ENCODE measurements at places on chromosomes 13 and 19.
A peak's percentile ranks its signal among the peaks of the same experiment; 100 is the strongest.

DNA sequence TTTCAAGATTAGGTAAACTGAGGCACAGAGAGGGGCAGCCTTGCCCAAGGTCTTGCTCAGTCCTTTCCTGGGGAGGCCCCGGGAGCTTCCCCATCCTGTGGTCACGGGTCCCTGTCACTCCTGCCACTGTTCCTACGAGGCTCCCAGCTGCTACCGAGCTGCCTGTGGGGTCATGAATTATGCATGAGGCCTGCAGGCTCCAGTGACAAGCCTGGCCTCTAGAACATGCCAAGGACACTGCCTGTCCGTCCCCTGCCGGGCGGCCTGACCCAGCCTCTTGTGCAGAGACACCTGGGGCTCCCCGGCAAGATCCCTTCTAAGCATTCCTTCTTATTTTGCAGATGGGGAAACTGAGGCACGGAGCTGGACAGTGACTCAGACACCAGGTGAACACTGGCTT lies 2.7 kb downstream of the FCHO1 start:
- H3K36me3 ChIP-seq: peaks cover 50% of the 10 kb centered on the region
- H3K27ac ChIP-seq: no peak overlapping the region
- DNase-seq: no peak
- no peak overlapping the region for H3K4me3 ChIP-seq
- H3K4me1 ChIP-seq: peaks cover 42% of the 10 kb centered on the region

DNA sequence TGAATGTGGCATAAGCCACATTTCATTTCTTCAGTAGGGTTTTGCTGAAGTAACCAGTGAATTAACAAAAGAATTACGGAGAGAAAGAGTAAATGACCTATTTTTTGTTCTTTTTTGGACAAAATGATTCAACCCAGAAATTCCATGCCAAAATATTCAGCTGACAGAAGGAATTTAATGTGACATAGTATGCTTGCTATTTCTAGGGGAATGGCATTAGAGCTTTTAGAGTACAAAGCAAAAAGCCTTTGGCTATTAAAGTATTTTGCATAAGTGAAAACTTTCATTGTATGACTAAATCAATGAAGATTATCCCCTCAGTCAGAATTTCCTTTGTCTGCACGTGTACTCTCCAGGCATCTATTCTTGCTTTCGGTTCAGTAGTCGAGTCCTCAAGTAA lies 465.3 kb downstream of the COG6 start:
- no peak overlapping the region for H3K27ac ChIP-seq
- peaks cover 13% of the 10 kb centered on the region for H3K4me1 ChIP-seq
- DNase-seq: no peak
- H3K4me3 ChIP-seq: no peak overlapping the region
- H3K36me3 ChIP-seq: peaks cover 2% of the 10 kb centered on the region

- H3K27ac ChIP-seq: no peak overlapping the region
- H3K36me3 ChIP-seq: no peaks in the 10 kb centered on the region
- H3K4me1 ChIP-seq: peaks cover 27% of the 10 kb centered on the region
- no peaks in the 10 kb centered on the region for H3K27me3 ChIP-seq
- H3K4me3 ChIP-seq: peak overlapping the region; percentile 71
Measured at GRCh38 chr19:12783849-12784393, 7.4 kb upstream of the JUNB start.

DNA sequence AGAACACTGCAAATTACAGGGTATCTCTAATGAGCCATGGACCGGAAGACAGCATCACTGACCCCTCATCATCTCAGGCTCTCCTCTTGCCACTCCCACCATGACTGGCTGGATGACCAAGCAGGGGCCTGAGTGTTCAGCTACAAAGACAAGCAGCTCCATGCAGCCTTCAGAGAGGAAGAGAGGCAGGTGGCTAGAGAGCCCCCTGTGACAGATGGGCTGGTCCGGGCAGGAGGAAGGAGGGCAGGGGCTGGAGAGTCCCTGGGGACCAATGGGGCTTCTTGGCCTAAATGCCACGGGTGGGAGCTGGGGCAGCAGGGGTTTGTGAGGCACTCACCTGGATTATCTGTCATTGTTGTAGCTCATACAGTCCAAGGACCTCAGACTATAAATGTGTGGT lies 12.8 kb upstream of the RASA3 start:
- H3K27me3 ChIP-seq: peaks cover 17% of the 10 kb centered on the region
- peaks cover 10% of the 10 kb centered on the region for H3K36me3 ChIP-seq

- H3K27me3 ChIP-seq: no peaks in the 10 kb centered on the region
- no peak overlapping the region for H3K4me3 ChIP-seq
- no peak overlapping the region for H3K27ac ChIP-seq
- H3K4me1 ChIP-seq: no peaks in the 10 kb centered on the region
- H3K36me3 ChIP-seq: no peaks in the 10 kb centered on the region
Measured at GRCh38 chr13:104809483-104809882, 1726.0 kb downstream of the EFNB2 start.

DNA sequence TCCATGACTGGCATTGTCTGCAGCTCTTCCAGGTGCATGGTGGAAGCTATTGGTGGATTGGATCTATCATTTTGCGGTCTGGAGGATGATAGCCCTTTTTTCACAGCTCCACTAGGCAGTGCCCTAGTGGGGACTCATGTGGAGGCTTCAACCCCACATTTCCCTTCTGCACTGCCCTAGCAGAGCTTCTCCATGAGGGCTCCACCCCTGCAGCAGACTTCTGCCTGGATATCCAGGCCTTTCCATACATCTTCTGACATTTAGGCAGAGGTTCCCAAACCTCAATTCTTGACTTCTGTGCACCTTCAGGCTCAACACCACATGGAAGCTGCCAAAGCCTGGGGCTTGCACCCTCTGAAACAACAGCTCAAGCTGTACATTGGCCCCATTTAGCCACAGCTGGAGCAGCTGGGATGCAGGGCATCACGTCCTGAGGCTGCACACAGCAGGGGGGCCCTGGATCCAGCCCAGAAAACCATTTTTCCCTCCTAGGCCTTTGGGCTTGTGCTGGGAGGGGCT lies 800.2 kb upstream of the MIR17HG start:
- no peak for DNase-seq
- no peaks in the 10 kb centered on the region for H3K36me3 ChIP-seq
- H3K27me3 ChIP-seq: no peaks in the 10 kb centered on the region

GRCh38 chr13:113110048-113110851 lies 4.7 kb downstream of the F7 start:
- H3K36me3 ChIP-seq: no peaks in the 10 kb centered on the region
- no peak for DNase-seq
- no peaks in the 10 kb centered on the region for H3K4me1 ChIP-seq
- H3K27ac ChIP-seq: no peak overlapping the region
- H3K27me3 ChIP-seq: peaks cover 6% of the 10 kb centered on the region

Measured in T-helper 2 cell treated with Interferon-gamma antibody and Interleukin-4, amounts not matched to agents 5 μg/mL and 100 μg/mL, for 36 hours (primary cell).